Caki2 (cell line): ENCODE measurements at places on chromosomes 5 and 9.
A peak's percentile ranks its signal among the peaks of the same experiment; 100 is the strongest.

DNA sequence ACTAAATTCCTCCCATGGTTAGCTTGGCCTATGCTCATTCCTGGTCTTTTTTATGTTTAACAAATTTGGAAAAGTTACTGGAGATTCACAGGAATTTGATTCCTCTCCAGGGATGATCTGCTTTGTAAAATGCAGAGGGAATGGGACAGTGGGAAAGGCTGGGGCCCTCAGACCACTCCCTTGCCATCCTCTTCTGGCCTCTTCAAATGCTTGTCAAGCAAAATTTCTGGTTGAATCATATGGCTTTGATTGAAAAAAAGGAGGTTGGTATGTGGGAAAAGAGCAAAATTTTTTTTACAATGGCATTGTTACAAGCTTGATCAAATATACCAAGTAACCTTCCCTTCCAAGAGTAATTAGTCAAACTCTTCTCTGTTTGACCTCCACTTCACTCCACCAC lies 225.1 kb downstream of the PIK3R1 start:
- DNase-seq: no peak

- no peak for DNase-seq
Measured at GRCh38 chr9:124125651-124125977, 114.0 kb downstream of the LHX2 start.

DNA sequence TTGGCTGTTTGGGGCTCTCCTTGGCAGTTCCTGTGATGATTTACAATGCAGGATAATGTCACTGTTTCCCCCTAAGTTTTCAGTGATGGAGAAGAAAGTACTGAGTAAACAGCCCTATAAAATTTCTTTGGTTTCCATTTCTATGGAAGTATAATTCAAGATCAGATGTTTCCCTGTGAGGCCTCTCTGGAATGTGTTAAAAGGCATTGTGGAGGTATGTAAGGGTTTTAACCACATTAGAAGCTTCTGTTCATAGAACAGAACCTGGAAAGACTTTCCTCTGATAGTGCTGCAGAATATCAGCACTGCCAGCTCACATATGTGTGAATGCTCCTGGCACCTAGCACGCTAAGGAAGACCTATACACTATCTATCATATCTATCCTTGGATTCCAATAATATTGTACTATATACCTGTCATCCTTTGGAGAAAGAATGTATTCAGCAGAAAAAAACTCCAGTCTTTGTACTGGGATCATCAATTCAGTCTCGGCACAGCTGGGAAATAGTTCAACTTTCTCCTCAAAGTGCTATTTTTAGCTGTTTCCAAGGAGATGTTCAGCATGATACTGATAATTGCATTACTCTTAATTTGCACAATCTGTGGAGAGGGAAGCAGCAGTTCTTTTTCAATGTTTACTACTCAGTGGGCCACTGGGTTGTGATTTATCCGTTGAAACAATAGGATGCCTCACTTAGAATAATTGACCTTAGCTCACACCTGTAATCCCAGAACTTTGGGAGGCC lies 21.9 kb downstream of the TTC1 start:
- DNase-seq: no peak

DNA sequence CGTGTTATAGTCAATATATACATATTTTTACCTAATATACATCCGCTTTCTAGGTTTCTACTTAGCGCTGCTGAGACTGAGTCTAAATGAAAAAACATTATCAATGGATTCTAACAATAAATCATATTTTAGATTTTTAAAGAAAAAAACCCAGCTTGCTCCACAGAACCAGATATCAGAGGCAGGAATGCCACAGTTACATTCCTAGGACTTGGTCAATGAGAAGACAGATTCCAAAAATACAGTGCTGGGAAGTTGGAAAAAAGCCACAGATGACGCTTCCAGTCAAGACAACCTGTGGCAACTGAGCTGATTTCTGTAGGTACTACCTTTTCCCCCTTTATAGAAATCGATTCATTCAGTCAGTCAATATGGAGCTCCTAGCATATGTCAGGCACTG lies 577 bp upstream of the CCDC112 start:
- DNase-seq: peak; percentile 6

DNA sequence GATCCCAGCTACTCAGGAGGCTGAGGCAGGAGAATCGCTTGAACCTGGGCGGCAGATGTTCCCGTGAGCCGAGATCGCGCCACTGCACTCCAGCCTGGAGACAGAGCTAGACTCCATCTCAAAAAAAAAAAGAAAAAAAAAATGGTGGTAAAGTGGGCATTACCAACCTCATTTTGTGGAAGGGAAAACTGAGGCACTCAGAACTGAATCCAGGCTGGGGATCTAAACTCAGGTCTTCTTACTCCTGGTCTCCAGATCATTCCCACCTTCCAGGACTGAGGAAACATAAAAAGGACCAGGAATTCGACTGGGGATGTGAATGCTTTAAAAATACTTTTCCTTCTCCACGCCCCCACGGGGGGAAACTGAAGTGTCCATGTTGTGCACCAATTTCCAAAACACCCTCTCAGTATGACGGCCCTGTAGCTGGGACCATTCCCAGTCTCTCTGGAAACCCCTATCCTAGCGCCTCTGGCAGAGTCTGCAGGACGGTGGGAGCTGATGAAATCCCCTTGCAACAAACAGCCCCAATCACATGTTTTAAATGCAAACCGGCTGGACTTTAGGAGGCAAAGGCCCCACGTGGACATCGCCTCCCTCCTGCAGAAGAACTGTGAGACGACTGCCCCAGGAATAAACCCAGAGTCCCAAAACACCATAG lies 8.9 kb upstream of the AKNA start:
- DNase-seq: no peak
